ENCODE measurements at places on chromosomes 4 and X.

DNA sequence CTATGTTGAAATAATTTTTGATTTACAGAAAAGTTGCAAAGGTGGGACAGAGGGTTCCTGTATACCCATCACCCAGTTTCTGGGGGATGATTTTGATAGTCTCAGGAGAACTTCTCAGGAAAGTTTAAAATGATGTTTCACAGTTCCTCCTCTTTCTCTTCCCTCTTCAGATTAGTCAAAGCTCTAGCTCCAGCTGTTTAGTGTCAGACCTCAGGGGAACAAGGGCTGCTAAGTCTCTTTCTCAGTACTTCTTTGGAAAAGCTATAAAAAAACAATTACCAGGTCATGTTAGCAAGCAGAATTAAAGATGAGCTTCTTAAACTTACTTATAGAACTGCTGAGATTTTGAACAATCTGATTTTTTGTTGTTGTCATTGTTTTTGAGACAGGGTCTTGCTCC, 12.2 kb downstream of the IL13RA1 start:
- no peak for DNase-seq

DNA sequence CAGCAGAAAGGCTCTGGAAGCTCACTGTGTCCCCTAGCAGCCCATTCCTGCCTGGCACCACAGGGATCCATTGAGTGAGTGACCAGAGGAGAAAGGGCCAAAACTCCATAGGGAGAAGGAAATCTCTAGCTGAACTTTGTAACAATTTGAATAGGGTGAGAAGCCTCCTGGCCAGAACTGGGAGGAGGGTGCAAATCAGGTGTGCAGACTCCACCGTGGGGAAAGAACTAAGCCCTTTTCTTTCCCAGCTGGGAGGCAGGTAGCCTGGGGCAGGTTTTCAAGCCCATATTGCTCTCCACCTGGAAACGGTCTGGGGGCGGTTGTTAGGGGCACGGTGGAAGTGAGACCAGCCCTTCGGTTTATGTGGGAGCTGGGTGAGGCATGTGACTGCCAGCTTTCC, 227.2 kb downstream of the SNCA start:
- DNase-seq: no peak

DNA sequence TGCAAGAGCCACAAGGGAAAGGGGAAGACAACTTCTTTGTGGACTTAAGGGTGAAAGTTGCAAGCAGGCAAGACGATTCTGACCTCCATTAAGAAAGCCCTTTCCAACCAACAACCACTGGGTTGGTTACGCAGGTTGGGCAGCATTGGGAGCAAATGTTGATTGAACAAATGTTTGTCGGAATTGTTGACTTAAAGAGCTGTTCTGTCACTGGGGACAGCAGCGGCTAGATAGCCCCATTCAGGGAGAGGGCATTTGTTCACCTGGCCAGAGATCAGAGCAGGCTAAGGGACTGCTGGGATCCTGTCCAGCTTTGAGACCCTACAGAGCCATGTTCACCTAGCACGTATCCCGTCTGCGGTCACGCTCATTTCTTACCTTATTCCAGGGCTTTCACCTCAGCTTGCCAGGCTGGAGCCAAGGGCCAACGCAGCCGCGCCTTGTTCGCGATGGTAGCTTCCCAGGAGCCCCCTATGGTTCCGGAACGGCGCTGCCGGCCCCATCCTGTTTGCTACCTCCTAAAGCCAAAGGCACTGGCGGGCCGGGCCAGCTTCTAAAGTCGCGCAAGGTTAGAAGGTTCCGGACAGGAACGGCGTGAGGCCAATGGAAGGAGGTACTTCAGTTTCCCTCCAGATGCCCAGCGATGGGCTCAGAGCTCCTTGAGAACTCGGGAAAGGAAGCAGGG, 24.6 kb downstream of the F9 start:
- DNase-seq: no peak

- no peak for DNase-seq
These were observed 199.7 kb upstream of the MAMLD1 start for GRCh38 chrX:150163221-150163930.

DNA sequence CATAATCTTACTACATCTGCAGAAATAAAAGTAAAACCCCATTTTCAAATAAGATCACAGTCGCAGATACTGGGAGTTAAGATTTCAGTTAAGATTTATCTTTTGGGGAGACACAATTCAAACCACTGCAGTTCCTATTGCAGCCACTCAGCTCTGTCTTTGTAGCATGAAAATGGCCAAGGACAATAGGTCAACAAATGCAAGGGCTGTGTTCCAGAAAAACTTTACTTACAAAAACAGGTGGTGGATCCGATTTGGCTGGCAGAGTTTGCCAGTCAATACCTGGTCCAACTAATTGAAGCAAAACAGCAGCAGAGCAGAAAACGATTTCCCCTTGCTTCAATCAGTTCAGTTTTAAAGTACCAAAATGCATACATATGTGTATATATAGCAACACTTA, 77.4 kb downstream of the TENM3 start:
- DNase-seq: no peak

DNA sequence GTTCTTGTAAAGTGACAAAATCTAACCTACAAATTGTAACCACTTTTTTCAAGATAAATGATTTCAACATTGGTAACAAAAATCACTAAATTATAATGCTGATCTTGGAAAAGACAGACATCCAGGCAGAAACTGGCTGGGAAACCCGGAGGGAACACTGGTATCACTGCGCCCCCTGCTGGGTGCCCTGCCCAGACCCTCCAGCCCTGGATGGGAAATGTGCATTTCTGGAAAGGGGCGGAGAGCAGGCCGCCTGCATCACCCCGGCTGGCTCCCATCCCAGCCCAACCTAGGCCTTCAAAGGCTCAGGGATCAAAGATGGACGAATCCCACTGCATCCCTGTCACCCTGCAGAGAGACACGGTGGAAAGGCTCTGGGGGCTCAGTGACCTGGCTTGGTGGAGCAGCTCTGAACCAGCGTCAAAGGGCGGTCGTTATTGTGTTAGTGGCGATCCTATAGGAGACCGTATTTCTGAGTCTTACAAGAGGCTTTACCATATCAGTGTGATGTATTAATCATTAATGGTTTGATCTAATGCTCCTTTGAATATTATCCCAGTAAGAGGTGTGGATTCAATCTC, 37.3 kb downstream of the ACOX3 start:
- DNase-seq: peak; percentile 77

DNA sequence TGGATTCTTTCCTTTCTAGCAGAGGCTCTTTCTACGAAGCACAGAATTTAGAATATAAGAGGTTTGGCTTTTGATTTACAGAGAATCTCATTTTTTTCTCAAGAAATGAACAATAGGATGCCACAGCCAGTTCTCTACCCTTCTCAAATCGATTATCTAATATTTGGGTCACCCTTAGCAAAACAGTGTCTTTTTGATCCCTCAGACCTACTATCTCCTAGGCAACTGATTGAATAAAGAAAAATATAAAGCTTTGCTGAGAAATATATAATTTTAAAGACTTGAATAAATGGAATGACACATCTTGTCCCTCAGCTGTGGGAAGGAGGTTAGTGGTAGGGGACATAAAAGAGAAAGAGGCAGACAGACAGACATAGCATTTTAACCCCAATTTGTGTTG, 153.3 kb downstream of the SH3KBP1 start:
- no peak for DNase-seq

DNA sequence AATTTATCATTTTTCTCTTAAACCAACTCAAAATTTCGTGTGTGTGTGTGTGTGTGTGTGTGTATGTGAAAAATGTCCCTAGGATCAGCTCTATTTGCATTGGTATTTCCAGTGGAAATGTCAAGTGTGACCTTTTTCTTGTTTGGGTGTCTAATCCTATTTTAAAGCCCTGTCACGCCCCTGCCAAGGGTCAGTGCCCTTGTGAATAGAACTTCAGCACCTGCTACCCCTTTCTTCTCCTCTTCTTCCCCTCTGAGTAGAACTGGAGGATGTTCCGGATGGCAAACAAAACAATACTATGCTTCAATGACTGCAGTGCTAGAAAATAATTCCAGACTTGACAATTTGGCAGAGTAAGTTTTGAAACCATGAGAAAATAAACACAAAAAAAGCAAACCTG, 67.3 kb downstream of the SPRY1 start:
- DNase-seq: no peak

- DNase-seq: no peak
These were observed 98.0 kb downstream of the CLCN4 start for GRCh38 chrX:10254739-10255138.

GRCh38 chr4:6423575-6423974, 48.8 kb downstream of the PPP2R2C start:
- no peak for DNase-seq

- DNase-seq: no peak
These were observed 471.0 kb downstream of the BCOR start for GRCh38 chrX:39626749-39627148.

DNA sequence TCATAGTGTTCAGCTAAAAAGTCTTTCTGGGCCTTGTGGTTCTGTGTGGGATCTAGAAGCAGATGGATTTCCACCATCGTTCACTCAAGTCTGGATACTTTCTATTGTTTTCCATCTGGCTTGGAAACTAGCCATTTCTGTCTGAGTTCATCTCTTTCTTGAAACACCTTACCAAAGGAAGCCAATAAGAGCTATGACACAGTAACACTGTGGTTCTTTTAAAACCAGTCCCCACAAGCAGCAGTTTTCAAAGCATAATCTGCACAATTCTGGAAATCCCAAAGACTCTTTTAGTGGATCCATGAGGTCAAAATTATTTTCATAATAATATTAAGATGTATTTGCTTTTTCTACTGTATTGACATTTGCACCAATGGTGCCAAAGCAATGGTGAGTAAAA, 234.2 kb upstream of the TET2 start:
- DNase-seq: no peak

GRCh38 chr4:150173432-150173861, 95.2 kb downstream of the DCLK2 start:
- DNase-seq: no peak

- peak; percentile 74 for DNase-seq
These were observed 34.4 kb upstream of the CDKL5 start for GRCh38 chrX:18390941-18391538.

GRCh38 chr4:21625447-21625846, 323.1 kb downstream of the KCNIP4 start:
- no peak for DNase-seq

GRCh38 chr4:187576751-187577150, 418.8 kb upstream of the ZFP42 start:
- no peak for DNase-seq

DNA sequence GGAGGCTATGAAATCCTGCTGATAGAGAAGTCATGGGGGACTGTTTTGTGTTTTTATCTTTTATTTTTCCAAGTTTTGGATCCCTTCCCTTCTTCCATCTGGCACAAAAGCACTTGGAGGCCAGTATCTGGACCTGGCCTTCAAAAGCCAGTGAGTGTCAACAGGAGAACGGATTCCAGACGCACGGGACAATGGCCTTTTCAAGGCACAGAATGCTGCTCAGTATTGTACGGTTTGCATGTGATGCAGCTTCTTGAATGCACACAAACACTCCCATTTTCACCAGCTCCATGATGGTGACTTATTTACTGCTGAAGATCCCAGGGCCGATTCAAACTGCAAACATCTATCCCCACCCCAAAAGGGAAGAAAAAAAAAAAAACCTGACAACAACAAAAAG, 145.4 kb downstream of the CPEB2 start:
- no peak for DNase-seq

GRCh38 chrX:122418758-122419157, 765.3 kb upstream of the GRIA3 start:
- DNase-seq: no peak

GRCh38 chr4:47221721-47222120, 190.4 kb downstream of the GABRB1 start:
- DNase-seq: no peak

DNA sequence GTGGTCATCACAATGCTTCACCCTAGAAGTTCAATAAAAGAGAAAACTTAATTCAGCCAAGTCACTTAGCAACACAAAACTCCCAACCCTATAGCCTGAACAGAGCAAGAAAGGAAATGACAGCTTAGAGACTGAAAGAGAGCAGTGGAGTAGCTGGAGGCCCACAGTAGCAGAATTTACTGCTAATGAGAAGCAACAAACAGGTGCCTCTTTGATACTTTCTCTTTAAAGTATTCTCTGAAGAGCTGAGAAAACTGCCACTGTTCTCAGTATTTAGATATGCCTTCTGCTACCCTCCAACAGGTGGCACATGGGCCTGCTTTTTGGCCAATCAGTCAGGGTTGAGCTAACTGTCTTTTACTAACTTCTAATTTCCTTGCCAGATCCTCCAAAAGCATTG, 240.0 kb downstream of the GPC3 start:
- DNase-seq: no peak

- DNase-seq: no peak
These were observed 31.1 kb downstream of the HERC6 start for GRCh38 chr4:88409789-88410188.

GRCh38 chrX:123740006-123740405, 7.2 kb upstream of the THOC2 start:
- DNase-seq: no peak

- DNase-seq: no peak
These were observed 15.0 kb upstream of the STK32B start for GRCh38 chr4:5036239-5036638.

DNA sequence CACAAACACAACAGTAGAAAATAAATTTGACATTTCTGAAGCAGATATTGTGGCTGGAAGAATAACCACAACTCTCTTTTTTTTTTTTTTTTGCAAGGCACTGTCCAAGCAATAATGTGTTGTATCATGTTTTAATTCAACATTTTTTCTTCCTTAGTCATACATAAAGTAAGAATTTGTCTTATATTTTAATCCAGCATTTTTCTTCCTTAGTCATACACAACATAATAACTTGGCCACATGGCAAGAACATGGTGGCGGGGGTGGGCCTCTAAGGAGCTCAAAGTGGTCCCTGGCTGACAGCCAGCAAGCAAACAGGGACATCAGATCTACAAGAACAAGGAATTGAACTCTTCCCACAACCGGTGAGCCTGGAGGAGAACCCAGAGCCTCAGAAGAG, 20.2 kb downstream of the FBXW7 start:
- DNase-seq: no peak

DNA sequence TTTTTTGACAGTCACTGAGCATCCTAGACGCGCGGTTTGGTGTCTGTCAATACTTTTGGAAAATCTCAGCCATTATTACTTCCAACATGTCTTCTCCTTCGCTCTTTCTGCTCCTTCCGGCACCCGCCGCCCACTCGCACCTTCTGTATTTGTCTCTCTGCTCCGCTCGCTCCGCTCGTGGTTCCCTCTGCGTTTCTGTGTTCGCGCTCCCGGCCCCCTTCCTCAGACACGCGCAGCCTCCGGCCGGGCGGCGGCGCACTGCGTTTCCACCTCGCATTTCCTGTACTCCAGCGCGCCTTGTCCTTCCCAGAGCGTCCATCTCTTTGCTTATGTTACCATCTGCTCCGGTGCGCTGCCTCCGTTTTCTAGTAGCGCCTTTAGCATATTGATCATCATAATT, 21.1 kb downstream of the PDE6B start:
- peak; percentile 41 for DNase-seq

DNA sequence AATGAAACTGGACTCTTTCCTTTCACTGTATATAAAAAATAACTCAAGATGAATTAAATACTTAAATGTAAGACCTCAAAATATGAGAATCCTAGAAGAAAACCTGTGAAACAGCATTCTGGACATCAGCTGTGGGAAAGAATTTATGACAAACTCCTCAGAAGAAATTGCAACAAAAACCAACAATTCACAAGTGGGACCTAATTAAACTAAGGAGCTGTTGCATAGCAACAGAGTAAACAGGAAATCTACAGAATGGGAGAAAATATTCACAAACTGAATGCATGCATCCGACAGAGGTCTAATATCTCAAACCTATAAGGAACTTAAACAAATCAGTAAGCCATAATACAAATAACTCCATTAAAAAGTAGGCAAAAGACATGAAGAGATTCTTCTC, 851.7 kb upstream of the PCDH10 start:
- no peak for DNase-seq

Data from stimulated activated CD8-positive, alpha-beta memory T cell treated with anti-CD3 and anti-CD28 coated beads, Interleukin-4, amount 100 ng/mL, for 48 hours (primary cell).